ENCODE measurements at places on chromosomes 2 and 18.

GRCh38 chr2:223262946-223263345 is 211.0 kb downstream of the KCNE4 start:
- no peak for DNase-seq

GRCh38 chr2:209138079-209138478 is 285.8 kb upstream of the MAP2 start:
- DNase-seq = no peak

DNA sequence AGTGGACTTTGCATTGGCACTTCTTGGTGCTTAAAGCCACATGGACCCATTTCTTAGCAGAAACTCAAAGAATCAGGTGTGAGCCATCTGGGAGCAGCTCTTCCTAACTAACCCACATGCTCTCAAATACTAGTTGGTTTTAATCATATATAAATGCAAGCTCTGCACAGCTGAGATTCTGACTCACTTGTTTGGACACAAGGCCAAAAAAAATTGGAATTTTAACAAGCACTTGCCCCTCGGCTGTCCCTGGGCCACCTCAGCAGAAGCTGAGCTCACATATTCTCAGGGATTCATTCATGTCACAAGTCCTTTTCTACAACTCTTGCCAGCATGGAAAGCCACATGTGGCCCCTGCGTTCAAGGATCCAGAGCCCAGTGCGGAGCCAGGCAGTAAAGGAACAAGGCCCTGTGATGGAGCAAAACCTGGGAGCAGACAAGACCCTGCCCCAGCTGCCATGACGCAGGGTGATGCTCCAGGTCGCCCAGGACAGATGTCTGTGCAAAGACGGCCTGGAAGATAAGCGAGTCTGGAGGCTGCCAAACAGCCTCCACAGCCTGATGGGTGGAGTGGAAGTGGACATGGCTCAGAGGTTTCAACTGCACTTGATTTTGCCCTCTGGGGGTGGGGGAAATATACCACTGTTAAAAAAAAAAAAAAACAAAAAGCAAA is 266.5 kb downstream of the EIPR1 start:
- DNase-seq = no peak

DNA sequence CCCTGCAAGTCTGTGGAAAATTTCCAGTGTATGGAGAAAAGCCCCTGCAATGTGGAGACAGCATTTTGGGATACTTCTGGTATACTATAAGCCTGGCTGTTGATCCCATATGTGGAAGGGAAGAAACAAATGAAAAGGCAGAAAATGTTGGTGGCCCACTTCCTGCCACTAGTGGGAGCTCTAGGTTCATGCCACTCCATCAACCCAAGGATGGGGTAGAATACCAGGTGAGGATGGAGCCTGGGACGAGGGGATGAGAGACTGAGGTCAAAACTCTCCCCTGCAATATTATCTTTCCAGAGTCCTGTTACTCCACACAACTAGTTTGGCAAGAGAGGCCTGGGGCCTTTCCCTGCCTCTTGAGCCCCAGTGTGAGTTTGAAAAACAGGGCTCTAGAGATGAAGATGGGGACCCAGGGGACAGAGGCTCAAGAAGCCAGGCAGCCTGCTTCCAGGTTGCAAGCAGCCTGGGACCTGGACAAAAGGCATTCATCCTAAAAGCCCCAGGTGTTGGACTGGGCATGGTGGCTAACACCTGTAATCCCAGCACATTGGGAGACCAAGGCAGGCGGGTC is 31.9 kb downstream of the BMP10 start:
- no peak for DNase-seq

DNA sequence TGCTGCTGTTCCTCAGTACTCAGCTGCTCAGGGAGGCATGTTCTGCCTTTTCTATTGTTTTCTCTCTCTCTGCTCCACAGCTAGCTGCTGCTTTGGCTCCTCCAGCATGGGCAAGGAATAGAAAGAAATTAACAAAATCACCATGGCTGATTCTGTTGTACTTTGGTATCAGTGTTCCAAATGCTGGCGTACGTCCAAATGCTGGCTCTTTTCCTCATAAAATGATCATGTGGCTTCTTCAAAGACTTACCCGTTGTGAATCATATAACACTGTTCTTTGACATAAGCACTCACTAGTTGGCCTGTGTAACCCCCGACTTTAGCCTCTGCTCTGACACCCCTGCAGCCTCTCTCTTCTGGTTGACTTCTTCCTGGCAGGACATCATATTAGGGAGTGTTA is 547.6 kb downstream of the CPS1 start:
- no peak for DNase-seq

- no peak for DNase-seq
Measured at GRCh38 chr2:67268797-67269196, 128.3 kb upstream of the ETAA1 start.

GRCh38 chr2:42796427-42797248 is 4.3 kb upstream of the HAAO start:
- DNase-seq = no peak

DNA sequence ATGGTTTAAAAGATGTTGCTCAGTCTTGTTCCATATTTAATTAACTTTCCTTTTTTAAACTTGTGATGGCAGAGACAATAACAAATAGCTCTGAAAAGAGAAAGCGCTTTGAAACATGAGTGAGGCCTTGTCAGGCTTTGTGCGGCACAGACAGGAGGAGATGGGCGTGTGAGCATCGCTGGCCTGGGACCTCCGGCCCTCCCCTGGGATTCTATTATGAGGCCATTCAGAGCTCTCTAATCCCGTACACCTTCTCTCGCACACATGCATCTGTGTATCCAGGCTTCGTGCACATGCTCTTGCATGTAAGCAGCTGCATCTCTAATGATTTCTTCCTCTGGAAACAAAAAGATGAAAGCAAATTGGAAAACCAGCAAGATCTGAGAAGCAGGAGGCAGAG is 313.7 kb downstream of the ZNF521 start:
- no peak for DNase-seq

DNA sequence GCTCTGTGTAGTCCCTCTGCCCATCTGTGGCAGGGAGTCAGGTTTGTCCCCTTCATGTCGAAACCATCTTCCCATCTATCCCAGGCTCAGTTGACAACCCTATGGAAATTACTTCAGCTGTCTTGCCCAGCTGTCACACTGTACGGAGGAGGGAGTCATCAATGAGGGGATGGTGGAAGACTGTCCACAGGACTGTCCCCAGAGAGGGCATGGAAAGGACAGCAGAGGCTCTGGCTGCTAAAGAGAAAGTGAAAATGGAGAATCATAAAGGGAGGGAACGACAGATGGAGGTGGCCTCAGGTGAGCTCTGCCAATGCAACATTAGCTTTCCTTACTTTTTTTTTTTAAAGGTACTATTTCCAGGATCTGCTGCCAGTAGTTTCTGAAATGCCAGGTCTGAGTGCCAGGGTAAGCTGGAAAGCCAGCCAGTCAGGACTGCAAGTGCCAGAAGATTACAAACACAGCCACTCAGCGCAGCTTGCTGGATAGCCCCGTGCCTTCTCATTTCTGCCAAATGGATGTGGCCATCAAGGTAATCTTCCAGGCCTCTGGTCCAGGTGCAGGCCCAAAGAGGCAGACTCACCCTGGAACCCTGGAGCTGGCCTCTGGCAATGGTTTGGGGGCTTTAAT is 192.8 kb downstream of the AGPS start:
- no peak for DNase-seq

GRCh38 chr18:3427944-3428343 is 22.0 kb upstream of the TGIF1 start:
- DNase-seq = no peak

- DNase-seq = no peak
Measured at GRCh38 chr2:212194396-212194795, 344.2 kb downstream of the ERBB4 start.

- no peak for DNase-seq
Measured at GRCh38 chr2:185618625-185619024, 120.0 kb upstream of the FSIP2 start.

DNA sequence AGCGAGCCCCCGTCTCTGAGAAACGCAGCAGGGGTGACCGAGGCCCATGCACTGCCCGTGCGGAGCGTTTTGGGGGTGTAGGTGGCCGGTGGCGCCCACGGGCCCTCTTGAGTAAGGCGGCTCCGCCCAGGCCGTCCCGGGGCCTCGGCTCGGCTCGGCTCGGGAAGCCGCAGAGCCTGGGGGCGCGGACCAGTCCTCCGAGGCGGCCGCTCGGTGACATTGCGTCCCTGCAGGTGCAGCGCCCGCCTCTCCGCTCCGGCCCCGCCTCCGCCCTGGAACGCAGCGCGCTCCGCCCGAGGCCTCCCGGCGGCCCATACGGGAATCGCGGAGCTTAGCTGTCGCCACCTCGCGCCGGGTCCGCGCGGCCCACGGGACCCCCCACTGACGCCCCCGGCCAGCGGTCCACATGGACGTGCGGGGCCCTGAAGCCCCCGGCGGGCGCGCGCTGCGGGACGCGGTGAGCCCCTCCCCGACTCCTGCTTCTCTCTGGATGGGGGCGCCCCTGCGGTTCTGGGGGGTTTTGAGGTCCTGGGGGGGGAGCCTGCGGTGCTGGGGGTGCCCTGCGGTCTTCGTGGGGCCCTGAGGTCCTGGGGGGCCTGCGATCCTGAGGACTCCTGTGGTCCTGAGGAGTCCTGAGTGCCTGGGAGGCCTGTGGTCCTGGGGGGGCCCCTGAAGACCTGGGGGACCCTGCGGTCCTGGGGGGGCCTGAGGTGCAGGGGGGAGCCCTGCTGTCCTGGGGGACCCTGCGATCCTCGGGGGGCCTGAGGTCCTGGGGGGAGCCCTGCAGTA is at the start of gene HSBP1L1:
Gene HSBP1L1, plus strand, starts transcription at position 314 of the 789 bp plus-strand sequence. Its CDS starts 93 bp downstream, at position 407.
- DNase-seq = peak; percentile 59
